ENCODE measurements at places on chromosomes 11 and 22.

GRCh38 chr22:42397332-42398249 lies 34.6 kb downstream of the NFAM1 start:
- DNase-seq, result no peak

DNA sequence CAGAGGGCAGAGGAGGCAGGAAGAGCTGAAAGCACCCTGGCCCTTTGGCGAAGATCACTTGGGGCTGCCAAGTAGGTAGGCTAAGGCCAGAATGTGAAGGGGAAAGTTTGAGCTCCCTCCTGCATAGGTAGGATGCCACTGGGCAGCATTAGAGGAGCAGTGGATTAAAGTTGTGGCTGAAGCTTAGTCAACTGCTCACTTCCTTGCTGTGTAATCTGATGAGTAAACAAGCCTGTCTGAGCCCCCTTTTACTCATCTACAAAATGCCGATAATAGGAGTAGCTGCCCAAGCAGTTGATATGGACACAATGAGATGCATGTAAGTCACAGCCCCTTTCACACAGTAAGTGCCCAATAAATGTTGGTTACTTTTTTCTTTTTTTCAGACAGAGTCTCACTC lies 216.4 kb downstream of the MN1 start:
- DNase-seq, result no peak

- DNase-seq, result no peak
These were observed 42.9 kb downstream of the AMPD3 start for GRCh38 chr11:10498022-10498400.

- DNase-seq, result no peak
These were observed 76.5 kb downstream of the SWAP70 start for GRCh38 chr11:9740202-9740883.

- no peak for DNase-seq
These were observed 10.0 kb downstream of the STX3 start for GRCh38 chr11:59765068-59765735.

DNA sequence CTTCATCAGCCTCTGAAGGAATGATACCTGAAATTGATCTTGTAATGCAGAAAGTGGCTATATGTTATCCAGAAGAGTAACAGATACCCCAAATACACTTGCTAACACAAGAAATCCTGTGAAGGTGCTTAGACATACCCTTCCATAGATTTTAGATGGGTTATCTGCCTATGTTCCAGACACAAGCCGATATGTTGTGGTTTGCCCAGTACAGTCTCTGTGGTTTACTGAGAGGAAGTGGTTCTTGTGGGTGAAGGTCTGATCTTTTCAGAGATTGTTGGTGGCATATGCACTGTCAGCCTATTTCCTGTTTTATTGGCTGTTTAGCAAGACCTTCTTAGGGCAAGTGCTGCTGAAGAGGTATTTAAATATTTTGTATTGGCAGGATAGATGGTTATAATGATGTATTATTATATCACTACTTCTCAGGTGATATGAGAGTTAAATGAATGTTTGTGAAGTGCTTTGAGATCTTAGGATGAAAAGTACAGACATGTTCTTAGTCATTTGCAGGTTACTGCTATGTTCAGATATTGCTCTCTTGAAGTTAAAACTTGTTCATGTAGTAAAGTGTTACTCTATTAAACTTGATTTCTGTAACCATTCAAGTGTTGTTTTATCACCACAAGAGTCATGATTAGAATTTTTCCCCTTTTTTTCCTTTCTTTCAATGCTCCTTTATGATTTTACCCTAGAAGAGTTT lies 8.2 kb downstream of the ARHGEF12 start:
- DNase-seq, result peak; percentile 87

GRCh38 chr11:443542-444199 lies 1.9 kb upstream of the ANO9 start:
- no peak for DNase-seq

DNA sequence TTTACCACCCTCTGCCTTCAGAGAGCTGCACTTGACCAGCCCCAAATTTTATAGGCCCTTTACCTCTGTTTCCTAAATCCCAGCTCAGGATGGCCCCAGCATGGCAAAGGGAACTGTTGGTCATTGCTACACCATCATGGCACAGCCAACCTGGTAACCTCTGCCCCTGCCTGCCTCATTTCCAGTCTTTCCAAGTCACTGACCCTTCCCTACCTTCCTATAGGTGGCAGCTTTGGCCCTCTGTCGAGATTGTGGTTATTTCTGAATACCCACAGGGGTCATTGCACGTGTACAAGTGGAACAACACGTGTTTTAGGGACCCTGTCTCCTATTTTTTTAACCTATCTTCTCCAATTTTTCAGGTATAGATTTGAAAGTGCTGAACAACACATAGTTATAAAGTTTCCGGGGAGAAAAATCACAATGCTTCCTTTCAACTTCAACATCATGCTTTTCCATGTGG lies 2.8 kb downstream of the GALNT18 start:
- no peak for DNase-seq

DNA sequence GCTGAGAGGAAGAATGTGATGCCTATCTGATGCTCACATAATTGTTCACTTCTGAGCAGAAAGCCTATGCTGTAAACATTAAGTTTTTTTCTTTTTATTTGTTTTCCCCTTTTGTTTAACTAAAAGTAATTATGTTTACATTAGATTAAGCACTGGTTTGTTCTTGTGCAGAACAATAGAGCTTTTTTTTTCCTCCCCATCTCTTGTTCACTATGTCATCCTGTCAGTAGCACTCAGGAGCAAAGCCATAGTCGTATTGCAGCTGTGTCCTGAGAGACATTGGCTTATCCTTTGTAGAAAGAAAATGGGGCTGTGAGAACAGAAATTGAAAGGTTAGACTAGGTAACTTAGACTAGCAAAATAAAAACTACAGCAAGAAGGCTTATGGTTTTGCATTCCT lies 301.8 kb upstream of the RAG2 start:
- no peak for DNase-seq

- DNase-seq, result no peak
These were observed 47.8 kb downstream of the ARHGAP42 start for GRCh38 chr11:100734743-100735527.

DNA sequence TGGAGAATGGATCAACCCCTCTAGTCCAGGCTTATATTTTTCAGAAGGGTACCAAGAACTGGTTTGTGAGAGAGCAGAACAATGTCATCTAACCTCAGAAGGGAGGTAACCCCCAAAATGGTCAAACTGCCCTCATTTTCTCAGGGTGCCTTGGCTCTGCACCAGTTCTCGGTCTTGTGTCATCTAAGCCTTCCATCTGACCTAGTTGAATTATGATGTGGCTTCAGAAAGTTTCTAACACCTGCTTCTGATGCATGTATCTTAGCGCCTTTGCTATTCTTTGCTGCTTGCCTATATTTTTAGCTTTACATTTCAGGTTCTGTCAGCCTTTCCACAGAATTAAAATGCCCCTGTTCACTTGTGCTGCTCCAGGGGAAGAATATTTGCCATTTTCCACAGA lies 91.7 kb upstream of the E2F8 start:
- DNase-seq, result no peak

DNA sequence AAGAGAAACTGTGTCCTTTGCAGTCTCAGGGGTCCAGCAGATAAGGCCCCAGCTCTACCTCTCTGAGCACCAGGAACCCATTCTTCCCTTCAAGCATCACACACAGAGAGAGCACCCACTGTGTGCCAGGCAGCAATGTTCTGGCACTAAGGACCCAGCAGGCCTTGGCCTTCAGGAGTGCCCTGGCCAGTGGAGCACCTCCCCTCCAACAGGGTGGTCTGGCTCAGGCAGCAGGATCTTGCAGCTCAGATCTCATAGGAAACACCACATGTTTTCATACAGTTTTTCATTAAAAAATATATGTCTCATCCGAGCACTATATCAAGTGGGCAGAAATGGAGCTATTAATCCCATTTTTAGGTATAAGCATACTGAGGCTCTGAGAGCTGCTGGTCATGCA lies 410.6 kb downstream of the SOX6 start:
- DNase-seq, result no peak

- DNase-seq, result no peak
These were observed 3.8 kb upstream of the QSER1 start for GRCh38 chr11:32888805-32889204.

DNA sequence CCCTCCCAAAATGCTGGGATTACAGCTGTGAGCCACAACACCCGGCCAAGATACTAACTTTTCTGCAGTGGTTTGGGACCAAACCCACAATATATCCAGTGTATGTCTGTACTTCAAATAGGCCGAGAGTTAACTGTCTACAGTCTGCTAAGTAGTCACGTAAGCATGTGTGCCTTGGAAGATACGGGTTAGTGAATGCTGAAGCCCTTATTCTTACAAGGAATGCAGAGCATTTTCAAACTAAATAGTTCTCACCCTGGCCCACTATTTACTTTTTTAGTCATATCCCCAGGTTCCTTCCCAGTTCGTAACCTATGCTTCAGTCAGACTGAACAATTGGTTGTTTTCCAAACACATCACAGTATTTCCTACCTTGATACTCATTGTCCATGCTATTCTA lies 176.0 kb downstream of the WNT11 start:
- DNase-seq, result no peak

DNA sequence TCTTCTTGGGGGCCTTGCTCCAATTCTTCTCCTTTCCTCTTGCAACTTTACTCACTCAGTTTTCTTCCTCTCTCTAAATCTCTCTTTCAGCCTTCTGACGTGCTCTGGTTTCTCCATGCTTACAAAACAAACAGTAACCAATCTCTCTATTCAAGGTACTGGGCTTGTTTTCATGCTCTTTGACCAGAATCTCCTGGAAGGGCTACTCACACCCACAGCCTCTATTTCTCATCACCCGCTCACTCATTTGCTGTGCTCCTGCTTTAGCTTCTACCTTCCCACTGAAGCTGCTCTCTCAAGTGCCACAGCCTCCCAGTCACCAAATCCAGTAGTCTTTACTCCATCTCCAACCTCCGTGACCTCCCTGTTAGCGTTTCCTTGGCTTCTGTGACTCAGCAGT lies 60.4 kb downstream of the SERGEF start:
- no peak for DNase-seq

DNA sequence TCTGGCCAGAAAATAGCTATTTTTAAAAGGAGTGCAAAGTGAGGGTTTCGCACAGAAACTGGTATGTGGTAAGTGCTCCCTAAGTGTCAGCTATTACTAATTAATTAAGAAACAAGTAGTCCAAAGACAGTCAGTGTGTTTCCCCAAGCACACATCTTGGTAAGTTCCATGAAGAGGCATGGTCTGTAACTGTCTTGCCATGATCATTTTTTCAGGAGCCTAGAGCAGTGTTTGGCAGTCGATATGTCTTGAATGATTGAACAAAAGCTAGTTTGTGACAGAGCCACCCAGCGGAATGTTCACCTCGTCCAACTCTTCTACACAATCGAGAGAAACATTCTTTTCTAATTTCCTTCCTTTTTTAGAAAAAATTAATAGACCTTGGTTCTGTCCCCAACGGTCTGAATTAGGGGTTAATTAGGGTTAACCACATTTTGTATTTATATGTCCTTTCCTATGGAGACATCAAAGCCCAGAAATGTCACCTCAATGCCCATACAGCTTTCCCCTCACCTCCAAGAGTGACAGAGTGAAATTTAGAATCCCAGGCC lies 57.6 kb upstream of the FTH1 start:
- no peak for DNase-seq

DNA sequence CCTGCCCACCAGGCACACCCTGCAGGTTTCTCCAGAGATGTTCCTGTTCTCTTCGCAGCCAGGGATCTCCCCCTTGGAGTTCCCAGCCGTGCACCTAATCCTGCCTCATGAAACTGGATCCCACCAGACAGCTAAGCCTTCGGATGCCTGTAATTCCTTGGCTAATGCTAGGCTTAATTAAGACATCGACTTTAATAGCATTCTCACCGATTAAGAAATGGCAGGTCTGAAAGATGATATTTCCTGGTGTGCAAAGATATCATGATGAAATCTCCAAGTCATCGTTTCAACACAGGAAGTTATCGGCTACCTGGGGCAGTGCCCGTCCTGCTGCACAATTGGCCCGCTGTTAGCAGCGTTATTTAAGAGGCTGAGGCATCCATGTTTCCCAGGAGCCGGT lies 41.5 kb upstream of the CCND1 start:
- no peak for DNase-seq

DNA sequence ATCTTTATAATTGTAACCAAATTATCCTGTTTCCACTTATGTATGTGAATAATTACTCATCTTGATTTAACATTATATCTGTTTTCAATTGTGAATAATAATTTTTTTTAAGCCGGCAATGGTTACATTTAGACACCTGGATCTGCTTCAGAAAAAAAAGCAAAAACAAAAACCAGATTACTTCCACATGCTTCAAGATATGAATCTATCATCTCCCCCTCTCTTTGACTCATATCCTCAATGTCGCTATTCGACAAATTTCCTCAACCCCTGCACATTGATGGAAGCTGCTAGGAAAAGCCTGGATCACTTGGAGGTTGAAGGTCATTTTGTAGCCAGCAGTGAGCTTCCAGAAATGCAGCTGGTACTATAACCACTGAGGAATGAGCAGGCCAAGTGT lies 42.7 kb downstream of the SLC1A2 start:
- no peak for DNase-seq

DNA sequence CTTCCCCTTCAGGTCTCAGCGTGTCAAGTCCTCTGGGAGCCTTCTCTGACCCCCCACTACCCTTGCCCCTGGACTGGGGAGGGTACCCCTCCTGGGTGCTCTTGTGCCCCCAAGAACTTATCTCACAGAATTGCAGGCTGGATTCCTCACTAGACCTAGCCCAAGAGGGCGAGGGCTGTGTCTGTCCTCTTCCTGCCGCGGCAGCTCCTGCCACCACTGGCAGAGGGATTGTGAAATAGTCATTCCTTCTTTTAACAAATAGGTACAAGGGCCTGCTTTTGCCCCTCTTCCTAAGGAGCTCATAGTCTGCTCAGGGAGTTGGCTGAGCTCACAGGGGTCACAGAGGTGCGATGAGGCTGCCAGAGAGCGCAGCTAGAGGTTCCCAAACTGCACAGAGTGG lies 5.5 kb downstream of the RAB36 start:
- DNase-seq, result no peak

DNA sequence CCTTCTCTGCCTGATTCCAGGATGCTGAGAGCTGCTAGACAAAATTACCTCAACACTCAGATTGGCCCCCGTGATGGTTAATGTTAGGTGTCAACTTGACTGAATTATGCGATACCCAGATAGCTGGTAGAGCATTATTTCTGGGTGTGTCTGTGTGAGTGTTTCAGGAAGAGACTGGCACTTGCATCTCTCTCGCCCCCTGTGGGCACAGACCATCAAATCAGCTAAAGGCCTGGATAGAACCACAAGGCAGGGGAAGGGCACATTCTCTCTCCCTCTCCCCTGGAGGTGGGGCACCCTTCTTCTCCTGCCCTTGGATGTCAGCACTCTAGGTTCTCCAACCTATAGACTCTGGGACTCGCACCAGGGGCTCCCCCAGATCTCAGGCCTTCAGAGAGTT lies 79.7 kb downstream of the KIRREL3 start:
- DNase-seq, result no peak

GRCh38 chr11:60059052-60059451 lies 2.6 kb downstream of the MS4A3 start:
- peak; percentile 11 for DNase-seq

GRCh38 chr11:121670266-121670665 lies 217.5 kb upstream of the SORL1-AS1 start:
- DNase-seq, result no peak

DNA sequence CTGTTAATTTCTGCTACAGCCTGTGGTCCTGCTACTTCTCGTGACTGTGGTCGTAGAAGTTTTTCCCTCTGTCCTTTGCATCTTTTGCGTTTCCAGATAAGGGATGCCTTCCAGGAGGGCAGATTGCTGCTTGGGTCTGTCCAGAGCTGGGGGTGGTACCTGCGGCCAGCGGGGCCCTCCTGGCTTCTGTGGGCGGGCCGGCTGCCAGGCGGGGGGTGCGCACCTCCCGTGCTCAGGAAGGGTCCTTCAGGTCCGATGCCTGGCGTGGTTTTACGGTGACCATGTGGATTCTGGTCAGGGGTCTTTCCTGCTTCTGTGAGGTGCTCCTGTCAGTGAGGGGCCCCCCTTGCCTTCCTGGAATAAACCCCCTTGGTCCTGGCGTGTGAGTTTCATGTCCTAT lies 84.8 kb downstream of the KCNQ1 start:
- DNase-seq, result no peak

Data from activated CD4-positive, alpha-beta T cell treated with anti-CD3 and anti-CD28 coated beads, Interleukin-2, Interleukin-4, amounts not matched to agents 100 ng/mL and 50 ng/mL, durations not matched to agents 16 hours and 8 hours (primary cell).